Temporal lobe (tissue), 4 donors: ENCODE measurements at places on chromosomes 6 and 20. TPM values are rescaled to one million over a fixed set of nuclear protein-coding genes. Genes with fewer than 3 reads are reported as not detected.

Gene DDX39B
- 230 TPM for total RNA-seq

Gene SOX4
- 265 TPM for total RNA-seq

Gene FRK
- total RNA-seq, result 0.49 TPM

Gene AIF1
- 5.7 TPM for total RNA-seq

Gene PRPH2
- total RNA-seq, result 3.4 TPM

Gene RUNX2
- total RNA-seq, result 0.49 TPM

Gene HLA-G
- total RNA-seq, result not detected

Gene CLIC5
- total RNA-seq, result 2.5 TPM

Gene TREML4
- total RNA-seq, result not detected

Gene PRRT1
- total RNA-seq, result 0.74 TPM

Gene PAX1
- not detected for total RNA-seq

Gene BHLHE23
- 0.25 TPM for total RNA-seq

Gene CRISP2
- total RNA-seq, result 0.49 TPM

Gene LY6G6F
- not detected for total RNA-seq

Gene CDH26
- 2.5 TPM for total RNA-seq

Gene PBOV1
- not detected for total RNA-seq

Gene NKAIN2
- total RNA-seq, result 115 TPM

Gene GSTA1
- total RNA-seq, result not detected

Gene ADRM1
- total RNA-seq, result 31.2 TPM

Gene DEFB132
- total RNA-seq, result not detected

Gene SNHG17
- 5.7 TPM for total RNA-seq

Gene WFDC10B
- not detected for total RNA-seq

Gene RAET1G
- total RNA-seq, result 0.25 TPM

Gene GABBR1
- total RNA-seq, result 99.3 TPM

Gene ETV7
- not detected for total RNA-seq

Gene AKIRIN2
- 63.2 TPM for total RNA-seq

Gene TUBB2A
- total RNA-seq, result 1,088 TPM

Gene GABRR1
- total RNA-seq, result not detected

Gene MATN4
- total RNA-seq, result not detected

Gene ADGB
- total RNA-seq, result 0.25 TPM

Gene BPIFB1
- total RNA-seq, result not detected

Gene NRSN1
- 28.8 TPM for total RNA-seq

Gene KCNK17
- not detected for total RNA-seq

Gene TPX2
- total RNA-seq, result 6.6 TPM

Gene MYMX
- not detected for total RNA-seq

Gene HLA-DRA
- total RNA-seq, result 2.2 TPM

Gene PRKN
- total RNA-seq, result 6.1 TPM

Gene LTB
- not detected for total RNA-seq

Gene HLA-C
- total RNA-seq, result 3.2 TPM

Gene PTP4A1
- total RNA-seq, result 117 TPM

Gene XKR7
- 11.3 TPM for total RNA-seq

Gene GSTA3
- not detected for total RNA-seq

Gene TSBP1
- total RNA-seq, result not detected

Gene TGM3
- 0.25 TPM for total RNA-seq

Gene FLOT1
- total RNA-seq, result 49.9 TPM

Gene RNF5
- 61.5 TPM for total RNA-seq

Gene PGC
- total RNA-seq, result 0.49 TPM

Gene SLC22A7
- 0.25 TPM for total RNA-seq

Gene ZBP1
- not detected for total RNA-seq

Gene BPIFB2
- total RNA-seq, result not detected

Gene GGTLC1
- total RNA-seq, result not detected

Gene KIF6
- total RNA-seq, result 0.98 TPM

Gene NRM
- total RNA-seq, result 1.5 TPM

Gene C20orf204
- total RNA-seq, result 1.2 TPM

Gene TNXB
- 10.1 TPM for total RNA-seq

Gene ZC2HC1B
- not detected for total RNA-seq

Gene SSTR4
- not detected for total RNA-seq

Gene MYO6
- total RNA-seq, result 20.9 TPM
